ENCODE measurements at places on chromosomes 3 and 15.

DNA sequence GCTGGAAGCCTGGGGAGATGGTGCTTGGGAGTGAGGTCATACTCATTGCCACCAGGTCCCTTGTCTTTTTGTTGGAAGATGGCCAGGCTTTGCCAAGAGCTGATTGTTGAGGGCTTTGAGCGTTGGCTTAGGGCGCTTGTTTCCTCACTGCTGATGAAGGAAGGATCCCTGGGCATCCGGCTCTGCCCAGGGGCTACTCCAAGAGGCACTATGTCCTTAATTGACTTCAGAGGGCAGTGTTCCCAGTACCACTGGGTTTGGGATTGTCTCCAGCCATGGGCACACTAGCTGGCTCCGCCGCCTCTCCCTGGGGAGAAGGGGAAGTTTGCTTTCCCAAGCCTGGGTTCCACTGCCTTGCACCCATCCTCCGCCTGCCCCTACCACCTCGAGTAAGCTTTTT is 57.2 kb upstream of the RGMA start:
- no peak for DNase-seq

- no peak for DNase-seq
Measured at GRCh38 chr15:40306371-40306770, 1.4 kb downstream of the PLCB2 start.

- DNase-seq = no peak
Measured at GRCh38 chr3:44905446-44906157, 31.2 kb downstream of the TGM4 start.

GRCh38 chr3:25654576-25654975 is 10.1 kb downstream of the TOP2B start:
- no peak for DNase-seq

GRCh38 chr3:150259526-150260397 is 148.3 kb upstream of the TSC22D2 start:
- no peak for DNase-seq

GRCh38 chr15:41154412-41154811 is 38.3 kb upstream of the INO80 start:
- peak; percentile 28 for DNase-seq

- DNase-seq = peak; percentile 33
Measured at GRCh38 chr3:129777806-129778205, 115.7 kb downstream of the TMCC1 start.

- no peak for DNase-seq
Measured at GRCh38 chr3:37236024-37236423, 61.6 kb upstream of the LRRFIP2 start.

DNA sequence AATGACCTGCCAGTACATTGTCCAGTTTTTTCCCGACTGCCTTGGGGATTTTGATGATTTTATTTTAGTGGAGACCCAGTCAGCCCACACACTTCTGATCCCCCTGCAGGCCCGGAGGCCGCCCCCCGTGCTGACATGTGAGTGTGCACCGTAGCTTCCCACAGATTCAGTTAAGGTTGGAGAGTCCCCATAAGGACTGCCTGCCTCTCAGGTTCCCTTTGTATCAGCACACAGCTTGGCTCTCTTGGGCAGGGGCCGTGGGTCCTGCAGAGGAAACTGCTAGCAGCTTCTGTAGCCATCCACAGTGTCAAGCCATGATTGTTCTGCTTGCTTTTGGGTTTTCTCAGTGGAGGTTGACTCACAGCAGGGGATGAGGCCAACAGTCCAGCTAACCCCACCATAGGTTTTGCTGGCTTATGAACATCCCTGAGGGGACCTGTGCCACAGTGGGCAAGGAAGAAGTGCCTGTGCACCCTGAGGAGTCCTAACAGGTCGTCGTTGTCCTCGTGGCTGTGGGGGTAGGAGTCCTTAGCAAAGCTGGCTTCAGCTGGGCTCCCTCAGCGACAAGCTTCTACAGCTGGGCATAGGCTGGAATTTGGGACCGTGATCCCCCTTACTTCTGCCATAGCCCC is 46.4 kb downstream of the DLEC1 start:
- no peak for DNase-seq

DNA sequence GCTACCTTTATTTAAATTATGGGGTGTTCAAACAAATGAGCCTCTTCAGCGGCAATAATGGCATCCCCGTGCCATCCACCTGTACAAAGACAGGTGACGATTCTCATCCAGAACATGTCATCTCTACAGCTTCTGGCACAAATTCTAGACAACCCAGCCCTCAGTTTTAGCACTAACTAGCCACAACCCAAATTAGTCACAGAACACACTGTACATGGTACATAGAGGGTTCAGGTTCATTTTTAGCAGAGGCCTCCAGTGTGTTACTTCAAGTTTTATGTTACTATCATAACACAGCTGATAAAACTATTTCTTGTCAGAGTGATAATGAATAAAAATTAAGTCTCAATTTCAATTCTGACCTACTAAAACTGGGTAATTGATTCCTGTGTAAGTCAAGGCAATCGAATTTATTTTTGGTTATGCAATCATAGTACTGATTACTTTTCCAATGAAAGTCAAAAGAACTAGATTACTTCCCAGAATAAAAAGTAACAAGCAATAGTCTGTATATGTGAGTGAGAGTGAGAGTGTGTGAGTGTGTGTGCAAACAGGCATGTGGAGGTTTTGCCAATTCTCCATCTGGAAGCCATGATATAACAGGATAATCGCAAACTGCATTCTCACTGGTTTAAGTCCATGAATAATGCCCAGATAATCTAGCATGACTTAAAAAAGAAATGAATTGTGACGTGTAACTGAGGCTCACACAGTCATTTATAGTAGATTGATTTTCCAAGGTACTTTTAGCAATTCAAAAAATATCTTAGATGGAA is 37.4 kb downstream of the SHQ1 start:
- DNase-seq = no peak

GRCh38 chr15:40050788-40051470 is 11.9 kb upstream of the SRP14 start:
- peak; percentile 20 for DNase-seq

- no peak for DNase-seq
Measured at GRCh38 chr15:38530113-38530512, 34.5 kb downstream of the RASGRP1 start.

- DNase-seq = no peak
Measured at GRCh38 chr15:42134617-42135245, 21.7 kb downstream of the PLA2G4F start.

- DNase-seq = no peak
Measured at GRCh38 chr3:146521394-146521793, 23.0 kb downstream of the PLSCR1 start.

DNA sequence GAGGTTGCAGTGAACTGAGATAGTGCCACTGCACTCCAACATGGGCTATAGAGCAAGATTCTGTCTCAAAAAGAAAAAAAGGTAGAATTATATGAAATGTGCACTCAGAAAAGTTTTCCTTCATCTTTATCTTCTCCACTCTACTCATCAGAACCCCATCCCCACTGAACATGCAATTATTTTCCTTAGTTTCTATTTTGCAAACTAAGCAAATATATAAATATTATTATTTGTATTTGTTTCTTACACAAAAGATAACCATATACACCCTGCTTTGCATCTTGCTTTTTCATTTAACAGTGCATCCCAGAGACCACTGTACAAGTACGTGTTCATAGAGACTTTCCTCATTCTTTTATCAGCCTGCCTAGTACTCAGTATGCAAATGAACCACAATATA is 68.0 kb upstream of the ACAN start:
- DNase-seq = no peak

GRCh38 chr15:66803182-66803729 is 101.2 kb downstream of the SMAD6 start:
- peak; percentile 98 for DNase-seq

DNA sequence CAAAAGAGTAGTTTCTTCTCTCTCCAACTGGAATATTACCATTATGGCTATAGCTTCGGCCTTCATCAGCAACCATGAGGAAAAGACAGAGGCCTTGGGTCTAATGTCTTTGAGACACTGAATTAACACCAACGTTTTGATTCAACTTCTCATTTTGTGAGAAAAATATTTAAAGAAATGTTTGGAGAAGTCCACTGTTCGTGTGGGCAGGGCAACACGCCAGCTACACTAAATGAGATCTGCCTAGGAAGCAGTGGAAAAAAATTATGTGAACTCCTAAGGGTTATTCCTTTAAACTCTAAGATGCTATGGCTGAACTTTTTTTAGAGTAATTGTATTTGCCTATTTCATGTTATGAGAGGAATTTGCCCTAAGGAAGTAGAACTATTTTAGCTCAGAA is 41.8 kb downstream of the NCEH1 start:
- DNase-seq = no peak

DNA sequence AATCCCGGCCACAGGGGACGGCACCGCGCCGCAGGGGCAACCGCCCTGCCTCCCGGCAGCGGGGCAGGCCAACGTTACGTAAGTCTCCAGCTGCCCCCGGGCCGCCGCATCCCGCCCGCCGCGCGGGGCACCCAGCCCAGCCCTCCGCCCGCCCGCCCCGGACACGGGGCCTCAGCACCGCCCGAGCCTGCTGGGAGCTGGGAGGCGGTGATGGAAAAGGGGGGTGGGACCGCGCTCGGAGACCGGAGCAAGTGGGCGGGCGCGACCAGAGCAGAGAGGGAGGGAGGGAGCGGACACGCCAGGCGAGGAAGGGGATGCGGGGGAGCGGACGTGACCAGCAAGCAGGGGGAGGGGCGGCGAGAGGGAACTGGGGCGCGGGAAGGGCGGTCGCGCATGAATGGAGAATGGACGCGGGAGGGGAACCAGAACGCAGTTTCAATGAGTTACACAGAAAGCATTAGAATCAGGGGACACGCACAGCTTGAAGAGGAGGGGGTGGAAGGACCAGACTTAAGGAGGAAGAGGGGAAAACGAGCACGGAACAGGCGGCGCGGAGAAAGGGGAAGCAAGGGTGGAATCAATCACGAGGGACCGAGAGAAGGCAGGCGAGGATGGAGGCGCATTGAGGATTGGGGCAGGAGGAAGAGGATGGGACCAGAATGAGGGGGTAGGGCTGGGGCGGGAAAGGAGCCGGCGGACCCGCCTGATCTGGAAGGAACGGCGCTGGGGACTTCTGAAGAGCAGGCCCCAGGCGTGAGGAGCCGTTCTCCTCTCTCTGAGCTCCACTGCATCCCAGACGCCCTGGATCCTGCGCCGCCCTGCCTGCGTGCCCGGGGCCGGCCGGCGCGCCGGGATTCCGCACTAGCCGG is 559 bp downstream of the PKM start:
- DNase-seq = peak; percentile 92

DNA sequence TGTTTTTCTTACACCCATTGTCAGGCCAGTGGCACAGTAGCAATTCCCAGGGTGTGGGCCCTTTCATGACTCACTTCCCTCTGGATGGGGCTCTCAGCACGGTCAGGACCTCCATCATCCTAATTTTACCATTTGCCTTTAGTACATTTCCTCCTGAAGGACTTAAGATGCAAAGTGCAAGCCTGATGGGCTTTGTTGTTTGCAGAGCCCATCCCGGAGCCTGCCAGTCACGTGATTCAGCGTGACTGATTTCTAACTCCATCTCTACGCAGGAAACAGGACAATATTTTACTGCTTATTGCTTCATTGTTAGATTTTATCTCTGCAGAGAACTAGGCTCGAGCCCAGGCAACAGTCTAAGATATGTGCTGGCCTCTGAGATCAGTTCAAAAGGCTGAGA is 223.7 kb downstream of the PDZRN3 start:
- no peak for DNase-seq

- DNase-seq = no peak
Measured at GRCh38 chr3:72113564-72113963, 328.6 kb upstream of the PROK2 start.

DNA sequence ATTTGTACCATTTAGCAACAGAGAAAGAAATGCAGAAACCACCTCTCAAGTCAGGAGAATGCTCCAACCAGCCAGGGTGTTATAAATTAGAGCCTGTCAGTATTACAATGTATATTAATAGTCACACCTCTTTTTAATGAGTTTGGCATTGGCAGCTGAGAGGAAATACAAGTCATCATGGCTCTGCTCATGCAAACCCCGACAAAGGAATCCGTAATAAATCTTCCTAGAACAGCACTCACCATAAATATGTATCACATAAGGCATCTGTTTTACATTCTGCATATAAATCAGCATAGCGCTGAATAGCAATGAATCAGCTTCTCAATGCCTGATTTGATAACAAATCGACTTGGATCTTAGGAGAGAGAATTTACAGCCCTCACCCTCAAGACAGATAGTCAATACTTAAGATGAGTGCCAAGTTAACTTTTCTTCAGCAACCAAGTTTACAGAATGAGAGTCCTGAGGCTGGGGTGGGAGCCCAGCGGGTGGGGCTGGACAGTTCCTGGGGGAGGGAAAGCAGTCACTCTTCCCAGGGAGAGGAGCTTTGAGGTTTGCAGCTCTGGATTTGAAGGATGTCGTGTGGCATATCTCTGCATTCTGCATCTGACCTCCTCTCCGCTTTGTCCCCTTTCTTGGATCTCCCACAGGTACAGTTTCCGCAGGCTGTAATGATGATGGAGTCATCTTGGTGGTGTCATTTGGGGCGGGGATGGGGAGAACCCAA is 1034.4 kb upstream of the NR2F2 start:
- DNase-seq = no peak

- DNase-seq = no peak
Measured at GRCh38 chr15:79094611-79095021, 4.0 kb upstream of the RASGRF1 start.
